NCI-H187 (cell line): ENCODE measurements at places on chromosomes 1 and 21.

DNA sequence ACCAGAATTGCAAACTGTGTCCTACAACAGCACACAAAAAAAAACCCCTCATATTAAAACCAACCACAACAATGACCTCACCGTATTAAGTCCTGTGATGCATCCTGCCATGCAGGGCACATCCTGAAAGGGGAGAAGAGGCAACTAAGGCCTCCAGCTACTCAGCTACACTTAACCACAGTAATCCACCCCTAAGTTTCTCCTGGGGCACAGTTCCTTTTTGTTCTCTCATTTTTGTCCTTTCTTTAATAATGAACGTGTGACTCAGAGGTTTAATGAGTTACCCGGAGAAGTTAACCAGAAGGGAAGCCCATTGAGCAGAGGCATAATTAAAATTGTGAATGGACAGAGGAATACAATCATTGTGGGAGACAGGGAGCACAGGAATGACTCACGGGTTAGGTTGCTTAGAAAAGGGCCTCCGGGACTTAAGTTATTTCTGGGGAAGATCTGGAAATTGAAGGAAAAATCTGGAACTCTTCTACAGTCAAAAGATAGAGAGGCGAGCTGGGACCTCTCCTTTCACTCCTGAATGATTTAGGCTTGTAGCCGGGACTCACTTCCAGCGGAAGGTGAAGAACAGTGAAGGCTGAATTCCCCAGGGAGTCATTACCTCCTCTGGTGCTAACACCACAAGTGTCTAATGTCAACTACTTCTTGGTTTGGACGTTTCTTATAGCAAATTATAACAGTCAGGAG, 36.9 kb upstream of the HIVEP3 start:
- peak; percentile 24 for DNase-seq

DNA sequence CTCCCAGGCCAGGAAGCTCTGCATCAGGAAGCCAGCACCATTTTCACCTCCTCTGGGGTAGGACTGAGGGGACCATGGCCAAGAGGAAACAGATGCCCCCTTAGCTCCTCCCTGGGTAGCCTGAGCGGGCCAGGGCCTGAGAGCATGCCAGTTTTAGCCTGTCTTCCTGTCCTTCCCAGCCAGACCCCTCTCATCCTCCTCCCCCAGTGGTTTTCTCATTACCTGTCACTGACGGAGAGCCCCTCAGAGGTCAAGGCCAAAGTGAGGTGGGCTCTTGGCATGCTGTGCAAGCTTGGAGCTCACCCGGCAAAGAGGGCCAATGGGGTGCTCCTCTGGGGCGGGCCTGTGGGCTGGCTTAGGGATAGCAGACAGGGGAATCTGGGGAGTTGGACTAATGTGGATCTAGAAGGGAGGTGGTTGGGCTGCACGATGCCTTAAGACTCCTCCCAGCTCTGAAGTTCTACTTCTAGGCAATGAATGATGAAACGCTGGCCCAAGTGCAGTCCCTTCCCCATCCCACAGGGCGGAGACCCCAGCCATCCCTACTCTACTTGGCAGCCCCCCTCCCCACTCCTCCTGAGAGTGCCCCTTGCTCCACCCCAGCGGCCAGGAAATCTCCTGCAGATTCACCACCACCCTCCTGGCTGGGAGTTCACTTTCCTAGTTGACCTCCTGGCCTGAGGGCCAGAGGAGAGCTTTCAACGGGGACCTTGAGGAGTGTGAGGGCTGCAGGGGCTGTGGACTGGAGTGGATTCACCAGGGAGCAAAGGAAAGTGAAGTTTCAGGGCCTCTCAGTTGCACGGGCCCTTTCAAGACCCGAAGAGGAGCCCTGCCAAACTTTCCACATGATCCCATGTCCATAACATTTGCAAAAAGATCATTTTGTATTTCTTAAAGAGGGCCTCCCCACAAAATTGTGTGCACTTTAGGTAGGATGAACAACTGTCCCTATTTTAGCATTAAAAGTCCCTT, 9.4 kb upstream of the LMNA start:
- DNase-seq: no peak

- DNase-seq: no peak
Observed at GRCh38 chr1:161725908-161726472, 4.6 kb downstream of the FCRLB start.

DNA sequence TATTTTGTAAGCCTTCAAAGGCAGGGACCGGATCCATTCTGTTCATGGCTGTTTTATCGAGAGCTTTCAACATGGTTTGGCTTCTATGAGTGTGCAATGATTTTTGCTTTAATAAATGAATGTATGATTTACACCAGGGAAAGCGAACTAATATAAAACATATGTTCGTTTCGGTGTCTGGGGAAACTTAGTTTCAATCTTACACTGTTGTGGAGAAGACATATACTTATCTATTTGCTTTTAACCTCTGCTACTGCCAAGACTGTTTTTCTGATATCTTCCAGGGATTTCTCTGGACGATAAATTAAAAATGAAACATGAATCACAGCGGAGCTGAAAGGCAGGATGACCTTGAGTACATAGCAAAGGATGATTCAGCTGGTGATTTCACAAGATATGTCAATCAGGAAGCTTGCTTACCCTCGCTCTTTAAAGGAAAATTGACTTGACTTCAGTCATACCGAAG, 14.7 kb upstream of the CYYR1 start:
- no peak for DNase-seq

DNA sequence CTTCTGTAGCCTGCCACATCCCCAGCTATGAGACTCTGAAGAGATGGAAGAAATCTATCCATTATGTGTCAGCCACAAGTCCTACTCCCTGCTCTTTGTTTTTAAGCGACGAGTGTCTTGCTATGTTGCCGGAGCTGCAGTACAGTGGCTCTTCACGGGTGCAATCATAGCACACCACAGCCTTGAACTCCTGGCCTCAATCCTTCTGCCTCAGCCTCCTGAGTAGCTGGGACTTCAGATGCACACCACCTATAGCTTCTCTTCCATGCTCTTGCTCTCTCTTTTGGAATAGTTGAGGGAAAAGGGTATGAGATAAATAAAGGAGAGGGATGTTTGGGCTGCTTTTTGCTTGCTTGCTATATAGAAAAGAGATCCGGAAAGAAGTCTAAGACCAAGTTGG, 1.6 kb downstream of the TUFT1 start:
- no peak for DNase-seq

DNA sequence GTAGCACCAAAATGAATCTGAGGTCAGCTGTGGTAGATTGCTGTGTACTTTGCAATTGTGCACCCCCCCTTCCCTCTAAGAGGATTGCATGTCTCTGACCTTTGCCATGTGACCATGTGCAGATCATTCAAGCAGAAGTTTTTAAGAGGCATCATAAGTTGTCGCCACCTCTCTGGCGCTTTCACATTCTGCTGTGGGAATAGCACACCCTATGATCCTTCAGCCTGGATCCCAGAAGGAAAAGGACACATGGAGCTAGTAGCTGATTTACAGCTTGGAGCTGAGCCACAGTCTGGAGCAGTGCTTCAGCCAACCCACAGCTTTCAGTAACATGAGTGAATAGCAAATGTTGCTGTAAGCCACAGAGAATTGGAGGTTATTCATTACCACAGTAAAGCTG, 158.5 kb downstream of the TSEN15 start:
- no peak for DNase-seq

GRCh38 chr1:53070621-53071020, 8.6 kb downstream of the PODN start:
- no peak for DNase-seq

- DNase-seq: no peak
Observed at GRCh38 chr1:167447521-167448136, 70.7 kb downstream of the CD247 start.

DNA sequence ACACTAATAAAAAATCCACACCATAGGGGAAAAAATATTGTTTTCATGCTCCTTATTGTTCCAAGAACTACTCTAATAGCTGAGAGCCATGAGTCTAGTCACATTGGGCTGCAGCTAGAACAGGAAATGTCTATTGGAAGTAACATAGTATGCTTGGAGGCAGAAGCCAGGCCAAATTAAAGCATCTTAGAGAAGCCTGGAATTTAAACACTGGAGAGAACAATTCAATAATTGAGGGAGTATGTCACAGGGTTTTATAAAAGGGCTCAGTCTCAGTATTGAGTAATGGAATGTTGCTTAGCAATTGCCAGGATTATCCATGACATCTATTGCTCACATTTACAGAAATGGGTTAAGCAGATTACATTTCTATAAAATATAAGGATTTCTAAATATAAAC, 471.3 kb downstream of the LMO4 start:
- DNase-seq: no peak

DNA sequence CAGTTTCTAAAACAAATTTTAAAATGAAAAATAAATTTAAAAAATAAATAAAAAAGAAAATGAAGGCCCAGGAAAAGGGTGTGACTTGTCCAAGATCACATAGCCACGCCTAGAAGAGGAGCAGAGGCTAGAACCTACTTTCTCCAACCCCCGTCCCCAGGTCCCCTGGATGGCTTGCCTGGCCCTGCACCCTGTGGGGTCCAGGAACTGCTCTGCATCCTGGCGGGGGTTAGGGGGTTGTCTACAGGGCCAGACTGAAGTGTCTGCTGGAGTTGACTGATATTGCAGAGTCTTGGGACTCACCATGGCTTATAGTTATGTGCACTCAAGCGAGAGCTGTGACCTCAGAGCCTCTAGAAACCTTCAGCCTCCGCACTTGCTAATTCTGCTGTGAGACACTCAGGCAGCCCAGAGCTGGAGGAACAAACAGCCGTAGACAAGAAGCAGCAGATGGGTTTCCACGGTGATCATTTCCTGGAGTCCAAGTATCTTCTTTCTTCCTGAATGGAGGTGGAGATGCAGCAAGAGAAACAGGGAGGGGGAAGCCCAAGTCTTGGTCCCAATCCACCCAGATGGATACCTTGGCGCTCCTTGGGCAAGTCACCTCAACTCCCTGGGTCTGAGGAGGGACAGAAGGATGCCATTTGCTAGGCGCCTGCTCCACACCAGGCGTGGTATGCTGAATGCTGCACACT, 5.2 kb upstream of the EXTL1 start:
- DNase-seq: no peak

DNA sequence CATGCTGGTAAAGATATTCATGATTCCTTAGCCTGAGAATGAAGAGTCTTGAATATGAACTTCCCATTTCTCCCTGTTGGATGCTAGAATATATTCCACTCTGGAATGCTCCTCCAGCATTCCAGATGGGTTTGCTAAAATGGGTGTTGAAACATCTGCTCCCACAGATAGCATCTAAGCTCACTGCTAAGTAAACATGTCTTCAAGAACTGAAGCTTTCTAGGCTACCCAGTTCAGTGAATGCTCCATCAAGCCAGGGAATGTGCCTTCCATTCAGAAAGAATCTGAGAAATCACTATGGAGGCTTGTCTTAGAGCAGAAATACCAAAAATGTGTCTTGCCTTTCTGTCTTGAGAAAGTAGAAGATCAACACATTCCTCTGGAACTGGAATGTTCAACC, 81.1 kb downstream of the TNFSF18 start:
- DNase-seq: no peak
